ENCODE measurements at places on chromosomes 11 and 22.
A peak's percentile ranks its signal among the peaks of the same experiment; 100 is the strongest.

GRCh38 chr11:56307836-56308235, 7.1 kb upstream of the OR8K3 start:
- DNase-seq: no peak

GRCh38 chr11:113397212-113397611, 9.6 kb downstream of the ANKK1 start:
- DNase-seq: no peak

DNA sequence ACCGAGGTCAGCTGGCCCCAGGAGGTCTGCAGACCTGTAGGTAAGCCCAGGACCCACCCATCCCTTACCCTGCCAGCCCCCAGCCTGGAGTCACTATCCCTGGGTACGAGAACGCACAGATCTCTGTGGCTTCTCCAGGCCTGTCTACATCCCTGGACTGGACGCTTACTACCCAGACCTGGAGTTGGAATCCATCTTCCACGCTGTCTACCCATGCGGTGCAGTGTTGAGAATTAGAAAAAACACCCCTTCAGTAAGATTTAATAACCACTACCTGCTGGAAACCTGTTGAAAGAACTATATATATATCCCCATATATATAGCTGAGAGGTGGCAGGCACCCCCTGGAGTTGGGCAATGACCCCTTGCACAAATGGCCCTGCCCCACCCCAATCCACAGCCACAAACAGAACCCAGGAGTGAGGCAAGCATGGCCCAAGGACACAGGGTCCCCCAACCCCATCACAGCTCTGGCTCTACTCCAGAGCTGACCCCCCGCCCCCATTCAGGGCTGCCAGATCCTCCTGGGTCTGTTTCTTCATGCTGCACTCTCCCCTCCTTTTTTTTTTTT, 17.7 kb upstream of the RGL4 start:
- DNase-seq: no peak

- peak; percentile 68 for DNase-seq
Measured at GRCh38 chr11:72585762-72586311, 88.4 kb downstream of the PDE2A start.

- peak; percentile 57 for DNase-seq
Measured at GRCh38 chr11:57456960-57457642, 3.2 kb upstream of the RTN4RL2 start.

GRCh38 chr11:78651923-78652842, 77.5 kb upstream of the NARS2 start:
- DNase-seq: no peak

GRCh38 chr11:66684635-66685034, 6.9 kb upstream of the RBM4B start:
- DNase-seq: no peak

GRCh38 chr11:65032216-65032615, 5.0 kb downstream of the SNX15 start:
- DNase-seq: no peak

DNA sequence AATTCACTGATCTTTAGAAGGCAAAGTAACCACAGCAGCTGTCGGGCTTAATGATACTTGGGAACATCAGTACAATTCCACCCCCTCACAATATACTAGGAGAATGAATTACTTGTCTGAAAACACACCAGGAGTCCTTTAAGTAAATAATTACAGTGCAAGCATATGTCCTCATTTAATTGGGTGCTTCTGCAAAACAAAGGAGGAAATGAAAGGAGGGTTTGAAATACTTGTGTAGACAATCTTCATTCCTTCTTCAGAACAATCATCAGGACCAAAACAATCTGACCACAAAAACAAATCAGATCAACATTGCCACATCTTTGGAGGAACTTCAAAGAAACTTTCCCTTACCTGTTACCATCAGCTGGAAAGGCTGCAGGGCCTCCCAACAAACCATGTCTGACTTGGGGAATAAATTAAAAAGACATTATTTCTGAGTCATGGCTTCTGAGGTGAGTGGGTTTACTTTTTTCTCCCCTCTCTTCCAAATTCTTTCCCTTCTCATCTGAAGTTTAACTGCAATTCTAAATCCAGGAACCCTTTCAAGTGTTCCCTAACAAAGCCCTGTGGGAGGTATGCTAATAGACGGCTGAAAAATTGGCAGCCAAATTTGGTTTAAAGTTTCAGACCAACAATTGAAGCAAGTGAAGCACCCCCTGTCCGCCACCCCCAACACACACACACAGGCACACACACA, 12.5 kb upstream of the CCDC117 start:
- no peak for DNase-seq

GRCh38 chr11:114275280-114275679, 20.9 kb upstream of the NNMT start:
- DNase-seq: no peak

DNA sequence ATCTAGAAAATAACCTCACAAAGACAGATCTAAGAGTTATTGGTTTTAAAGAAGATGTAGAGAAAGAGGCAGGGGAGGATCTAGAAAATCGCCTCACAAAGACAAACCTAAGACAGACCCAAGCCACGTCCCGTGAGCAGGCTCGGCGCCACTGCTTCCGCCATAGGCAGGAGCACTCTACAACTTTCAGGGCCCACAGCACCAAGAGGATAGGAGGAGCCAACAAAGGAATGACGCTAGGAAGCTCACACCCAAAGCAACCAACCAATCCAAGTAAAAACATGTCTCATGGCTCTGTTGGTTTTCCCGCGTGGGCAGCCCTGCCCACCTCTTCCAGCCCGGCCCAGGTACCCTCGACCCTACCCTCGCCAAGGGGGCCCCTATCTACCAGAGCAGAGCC, 4167.4 kb upstream of the OR11H1 start:
- DNase-seq: no peak

- DNase-seq: peak; percentile 0
Measured at GRCh38 chr11:30914143-30914762, 328.1 kb upstream of the MPPED2 start.

DNA sequence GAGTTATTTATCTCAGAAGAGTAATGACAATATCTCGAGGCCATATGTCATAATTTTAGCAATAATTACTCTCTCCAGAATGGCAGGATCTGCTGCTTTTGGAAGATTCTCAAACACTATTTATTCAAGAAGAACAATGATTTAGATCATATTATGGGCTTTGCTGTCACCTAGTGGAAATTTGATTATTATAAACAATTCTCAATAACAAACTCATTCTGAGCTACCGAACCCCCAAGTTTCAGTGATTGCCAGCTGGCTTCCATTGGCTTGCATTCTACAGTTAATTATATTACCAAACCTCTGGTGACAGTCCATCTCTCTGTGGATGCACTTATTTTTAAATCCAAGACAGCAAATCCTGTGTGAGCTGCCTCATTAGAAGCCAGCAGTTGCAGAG, 27.9 kb upstream of the SLC36A4 start:
- DNase-seq: peak; percentile 57

- no peak for DNase-seq
Measured at GRCh38 chr11:62402226-62402959, 16.4 kb upstream of the SCGB1A1 start.

- no peak for DNase-seq
Measured at GRCh38 chr11:18369398-18369797, 25.0 kb upstream of the LDHA start.

DNA sequence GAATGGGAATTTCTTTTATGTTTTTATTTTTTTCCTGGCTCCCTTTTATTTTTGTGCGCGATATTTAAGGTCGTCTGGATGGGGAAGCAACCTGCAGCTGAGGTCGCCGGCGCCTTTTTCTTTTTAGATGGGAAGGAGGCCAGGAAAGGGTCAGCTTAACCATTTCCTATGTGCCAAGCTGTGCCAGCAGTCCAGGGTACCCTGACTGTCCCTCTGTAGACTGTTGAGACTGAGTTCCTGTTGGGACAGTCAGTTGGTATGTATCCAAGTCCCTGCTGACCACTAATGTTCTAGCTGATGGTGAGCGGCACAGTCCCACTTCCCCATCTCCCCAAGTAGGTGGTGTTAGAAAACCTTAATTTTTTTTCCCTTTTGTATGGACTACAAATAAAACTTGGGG, 10.5 kb downstream of the RBM14 start:
- DNase-seq: no peak

DNA sequence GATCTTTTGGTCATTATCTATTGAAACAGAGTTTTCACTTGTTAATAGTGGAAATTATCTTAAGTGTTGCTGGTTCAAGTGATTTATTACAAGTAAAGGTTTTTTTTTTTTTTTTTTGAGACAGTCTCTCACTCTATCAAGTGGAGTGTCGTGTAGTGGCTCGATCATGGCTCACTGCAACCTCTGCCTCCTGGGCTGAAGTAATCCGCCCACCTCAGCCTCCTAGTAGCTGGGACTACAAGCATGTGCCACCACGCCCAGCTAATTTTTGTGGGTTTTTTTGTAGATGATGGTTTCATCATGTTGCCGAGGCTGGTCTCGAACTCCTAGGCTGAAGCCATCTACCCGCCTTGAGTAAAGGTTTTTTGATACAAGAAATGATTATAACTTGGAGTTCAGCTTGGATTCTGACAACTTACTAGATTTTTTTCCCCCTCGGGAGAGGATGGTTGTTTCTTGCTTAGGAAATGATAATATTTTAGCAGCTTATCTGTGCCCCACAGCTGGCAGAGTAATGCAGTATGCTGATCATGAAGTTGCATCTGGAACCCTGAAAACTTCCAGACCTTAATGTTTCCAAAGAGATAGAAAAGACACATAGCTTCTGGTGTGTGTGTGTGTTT, 68.9 kb downstream of the MTMR3 start:
- no peak for DNase-seq

DNA sequence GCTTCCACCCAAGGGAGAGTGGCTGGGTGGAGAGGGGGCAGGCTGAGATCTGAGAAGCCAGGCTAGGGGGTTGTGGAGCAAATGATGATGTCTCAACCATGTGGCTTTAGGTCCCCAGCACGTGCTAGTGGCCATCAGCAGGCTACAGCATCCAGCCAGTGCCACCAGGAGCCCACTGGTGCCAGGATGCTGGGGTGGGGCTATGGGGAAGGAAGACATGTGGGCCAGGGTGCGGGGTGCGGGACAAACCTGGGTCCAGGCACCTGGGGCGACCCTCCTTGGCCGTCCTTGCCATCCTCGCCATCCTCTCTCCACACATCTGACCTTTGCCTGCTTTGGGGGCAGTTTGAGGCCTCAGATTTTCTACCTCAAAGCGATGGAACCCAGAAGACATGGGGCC, 104.3 kb downstream of the KCNQ1 start:
- no peak for DNase-seq

DNA sequence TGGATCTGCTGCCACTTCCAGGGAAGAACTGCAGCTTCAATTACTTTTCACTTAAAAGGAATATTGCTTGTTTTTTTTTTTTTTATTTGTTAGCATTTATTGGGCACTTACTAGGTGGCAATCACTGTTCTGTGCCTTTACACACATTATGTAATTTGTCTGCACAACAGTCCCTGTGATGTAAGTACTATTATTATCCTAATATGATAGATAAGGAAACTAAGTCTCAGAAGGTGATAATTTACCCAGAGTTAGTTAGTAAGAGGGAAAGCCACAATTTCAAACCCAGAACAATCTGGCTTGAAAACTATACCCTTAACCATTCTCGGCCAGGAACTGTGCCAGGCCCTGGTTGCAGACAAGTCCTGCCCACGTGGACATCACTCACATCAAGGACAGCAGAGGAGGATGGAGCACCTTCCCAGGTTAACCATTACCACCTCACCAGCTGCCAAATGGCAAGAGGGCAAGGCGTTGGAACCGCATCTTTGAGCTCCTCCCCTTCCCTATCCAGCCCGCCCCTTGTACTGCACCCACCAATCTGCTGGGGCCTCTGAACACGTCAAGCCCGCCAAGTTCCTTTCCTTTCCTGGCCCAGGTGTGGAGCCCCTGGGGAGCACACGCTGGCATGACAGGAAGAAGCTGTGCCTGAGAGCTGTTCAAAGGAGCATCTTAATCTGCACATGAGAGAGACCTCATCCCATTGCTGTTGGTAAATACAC, 78.4 kb downstream of the NAV2 start:
- no peak for DNase-seq

GRCh38 chr11:2898366-2899079, 12.9 kb upstream of the CDKN1C start:
- DNase-seq: no peak

DNA sequence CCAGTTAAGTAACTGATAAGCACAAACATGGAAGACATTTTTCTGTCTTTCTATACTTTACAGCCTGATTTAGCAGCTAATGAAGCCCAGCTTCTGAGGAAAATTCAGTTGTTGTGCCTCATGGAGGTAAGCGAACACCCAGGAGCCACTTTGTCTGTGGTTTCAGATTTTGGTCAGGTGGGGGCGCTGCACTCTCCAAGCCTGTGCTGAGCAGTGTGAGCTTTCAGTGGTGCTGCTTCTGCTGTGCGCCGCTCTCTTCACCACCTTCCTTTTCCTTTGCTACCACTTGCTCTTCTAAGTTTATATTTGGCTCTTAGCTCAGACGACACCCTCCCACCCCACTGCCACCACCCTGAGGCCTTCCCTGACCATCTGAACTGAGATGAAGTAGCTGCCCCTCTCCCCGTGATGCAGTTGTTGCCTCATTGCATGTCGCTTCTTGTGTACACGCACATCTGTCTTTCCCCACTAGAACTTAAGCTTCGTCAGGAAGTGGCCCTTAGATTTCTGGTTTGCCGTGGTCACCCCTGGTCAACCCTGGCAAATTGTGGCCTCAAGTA, 14.0 kb downstream of the PSMD13 start:
- DNase-seq: peak; percentile 4

GRCh38 chr11:32348502-32348901, 86.8 kb downstream of the WT1 start:
- DNase-seq: no peak

DNA sequence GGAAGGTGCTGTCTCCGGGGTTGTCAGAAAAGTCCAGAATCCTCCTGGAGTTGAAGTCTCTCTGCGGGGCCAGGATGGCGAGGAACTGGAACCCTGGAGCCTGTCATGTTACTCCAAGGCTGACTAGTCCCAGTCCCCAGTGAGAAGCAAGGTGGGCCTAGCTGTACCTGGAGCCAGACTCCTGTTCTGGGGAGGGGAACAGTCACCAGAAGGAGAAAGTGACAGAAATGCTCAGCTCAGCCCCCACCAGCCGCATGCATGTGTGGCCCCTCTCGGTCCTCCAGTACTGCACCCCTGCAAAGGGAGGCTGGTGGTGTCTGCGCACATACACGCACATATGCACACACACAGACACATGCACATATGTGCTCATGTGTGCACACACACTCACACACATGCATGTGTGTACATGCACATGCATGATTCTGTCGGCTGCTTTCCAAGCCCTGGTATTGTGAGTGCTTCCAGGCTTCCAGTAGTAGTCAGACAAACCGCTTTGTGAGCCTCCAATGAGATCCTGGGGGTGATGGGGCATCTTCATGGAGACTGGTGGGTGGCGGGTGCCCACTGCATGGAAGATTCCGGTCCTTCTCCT, 54.3 kb downstream of the RTL6 start:
- DNase-seq: no peak

DNA sequence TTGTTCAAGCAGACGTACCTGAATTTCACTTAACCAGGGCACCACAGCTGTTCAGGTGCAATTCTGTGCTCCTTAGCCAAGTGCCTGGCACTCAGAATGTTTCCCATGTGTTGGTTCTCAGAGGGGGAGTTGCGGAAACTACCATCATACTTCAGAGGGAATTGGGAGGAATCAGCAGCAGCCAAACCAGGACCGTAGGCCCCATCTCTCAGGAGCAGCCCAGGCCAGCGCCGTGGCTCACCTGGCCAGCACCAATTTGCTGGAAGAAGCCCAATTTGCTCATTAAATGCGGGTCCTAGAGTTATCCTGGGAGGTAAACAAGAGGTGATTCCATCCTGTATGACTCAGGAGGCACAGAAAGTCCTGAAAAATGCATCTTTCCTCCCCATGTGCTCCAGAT, 435.4 kb downstream of the BRD1 start:
- no peak for DNase-seq

GRCh38 chr11:16862726-16863125, 124.3 kb downstream of the C11orf58 start:
- no peak for DNase-seq

Measured in NCI-H1436 (cell line).